Hepatic stellate cell (primary cell): ENCODE measurements at places on chromosomes 6 and 20.

- DNase-seq: no peak
Measured at GRCh38 chr20:771741-772464, 3.6 kb upstream of the SLC52A3 start.

DNA sequence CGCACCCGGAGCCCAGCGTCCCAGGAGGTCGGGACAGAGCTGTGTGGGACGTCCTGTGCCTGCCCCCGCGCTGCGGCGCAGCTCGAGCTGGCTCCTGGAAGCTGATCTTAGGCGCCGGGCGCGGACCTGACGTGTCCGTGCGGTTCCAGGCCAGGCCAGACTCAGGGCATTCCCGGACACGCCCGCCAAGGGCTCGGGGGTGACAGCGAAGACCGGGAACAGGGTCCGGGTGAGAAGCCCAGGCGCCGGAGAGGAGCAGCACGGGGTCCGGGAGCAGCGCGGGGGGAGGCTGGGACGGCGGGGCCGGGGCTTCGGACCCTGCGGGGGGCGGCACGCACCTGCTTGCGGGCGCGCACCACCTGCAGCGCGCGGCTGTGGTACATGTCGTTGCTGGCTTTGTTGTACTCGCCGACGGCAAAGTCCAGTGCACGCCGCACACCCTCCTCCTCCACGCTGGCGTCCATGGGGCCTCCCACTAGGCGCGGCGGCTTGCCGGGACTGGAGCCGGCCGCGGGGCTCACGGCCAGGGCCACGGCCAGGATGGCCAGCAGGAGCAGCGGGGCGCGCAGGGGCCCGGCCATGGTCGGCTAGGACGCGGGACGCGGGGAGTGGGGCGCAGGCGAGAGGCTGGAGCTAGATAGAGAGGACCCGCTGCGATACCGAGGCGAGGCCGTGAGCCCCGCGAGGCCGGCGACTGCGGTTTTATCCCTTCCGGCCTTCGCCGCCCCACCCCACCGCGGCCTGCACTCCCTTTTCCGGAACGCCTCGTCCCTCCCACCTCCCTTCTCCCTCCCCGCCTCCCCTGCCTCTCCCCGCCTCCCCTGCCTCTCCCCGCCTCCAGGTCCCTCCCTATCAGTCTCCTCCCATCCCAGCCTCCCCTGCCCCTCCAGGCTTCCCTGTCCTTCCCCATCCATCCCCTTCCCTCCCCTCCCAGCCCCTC lies at the start of gene CST3:
CST3 (minus strand) TSS at position 674 of the 940 bp plus-strand sequence; CDS start at position 581, 93 bp downstream.
- peak; percentile 94 for DNase-seq

- DNase-seq: no peak
Measured at GRCh38 chr6:78781001-78781400, 86.3 kb upstream of the IRAK1BP1 start.

DNA sequence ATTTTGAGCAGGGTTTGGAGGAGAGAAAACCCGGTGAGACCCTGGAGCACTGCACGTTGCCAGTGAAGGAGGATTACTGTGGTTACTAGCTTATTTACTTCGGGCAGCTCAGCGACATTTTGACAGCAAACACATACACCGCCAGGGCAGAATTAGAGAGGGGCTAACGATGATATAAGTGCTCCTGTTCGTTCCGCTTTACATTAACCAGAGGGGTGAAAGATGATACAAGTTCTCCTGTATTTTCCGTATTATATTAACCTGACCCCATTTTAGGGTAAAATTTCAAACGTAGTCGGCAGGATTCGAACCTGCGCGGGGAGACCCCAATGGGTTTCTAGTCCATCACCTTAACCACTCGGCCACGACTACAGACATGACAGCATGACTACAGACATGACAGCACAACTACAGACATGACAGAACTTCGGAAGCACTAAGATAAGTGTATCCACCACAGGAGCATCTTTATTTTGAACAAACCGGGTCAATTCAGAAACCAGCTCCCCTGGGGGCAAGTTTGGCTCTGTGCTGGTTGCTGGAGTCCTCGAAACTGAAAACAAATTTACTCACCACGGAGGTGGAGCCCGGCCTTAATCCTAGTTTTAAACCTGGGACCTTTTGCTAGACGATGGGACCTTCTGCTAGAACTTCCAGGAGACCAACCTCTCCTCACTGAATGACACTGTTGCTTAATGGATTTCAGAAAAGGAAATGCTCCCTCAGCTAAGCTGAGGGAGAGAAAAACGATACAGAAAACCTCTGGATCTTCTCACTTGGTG lies 80.4 kb upstream of the ZNF184 start:
- no peak for DNase-seq

DNA sequence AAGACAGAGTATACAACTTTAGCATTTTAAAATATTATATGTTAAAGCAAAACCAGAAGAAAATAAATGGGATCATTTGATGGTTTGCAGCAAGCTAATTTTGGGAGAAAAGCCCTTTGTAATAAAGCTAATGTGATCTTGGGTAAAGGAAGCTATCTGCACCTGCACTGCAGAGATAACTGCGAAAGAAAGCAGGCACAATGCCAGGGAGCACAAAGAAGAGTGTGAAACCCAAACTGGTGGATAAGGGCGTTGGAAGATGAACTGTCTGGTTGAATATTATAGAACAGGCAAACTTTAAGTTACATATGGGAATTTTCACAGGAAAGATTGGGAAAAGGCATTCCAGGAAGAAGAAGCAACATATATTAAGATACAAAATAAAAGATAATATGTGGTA lies 179.2 kb upstream of the KHDRBS2 start:
- no peak for DNase-seq

DNA sequence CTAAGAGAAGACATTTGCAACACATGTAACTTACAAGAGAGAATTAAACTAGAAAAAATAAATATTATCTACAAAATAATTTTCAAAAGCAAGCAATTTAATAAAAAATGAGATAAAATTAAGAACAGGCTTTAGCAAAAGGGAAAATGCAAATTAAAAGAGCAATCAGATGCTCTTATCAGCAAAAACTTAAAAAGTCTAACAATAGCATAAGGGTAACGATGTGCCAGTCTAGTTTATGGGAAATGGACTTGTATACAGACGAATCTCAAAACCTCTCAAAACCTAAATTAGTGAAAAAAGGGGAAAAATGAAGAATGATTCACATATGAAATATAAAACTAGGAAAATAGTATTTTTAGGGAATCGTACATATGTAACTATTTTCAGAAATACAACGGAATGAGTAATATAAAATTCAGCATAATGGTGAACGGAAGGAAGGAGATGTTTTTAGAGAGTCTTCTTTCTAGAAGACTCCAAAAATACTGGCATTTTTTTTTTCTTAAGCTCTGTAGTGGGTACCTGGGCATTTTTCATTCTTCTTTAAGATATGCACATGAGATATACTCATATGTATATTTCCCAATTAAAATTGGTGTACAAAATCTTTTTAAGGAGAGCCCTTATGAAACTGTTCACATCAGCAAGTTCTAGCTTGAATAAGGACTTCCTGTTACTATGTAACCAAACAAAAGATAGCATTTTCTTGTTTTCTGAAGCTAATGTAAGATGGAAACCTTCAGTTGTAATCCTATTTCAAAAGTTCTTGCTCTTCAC lies 927 bp upstream of the MANEA start:
- DNase-seq: no peak

DNA sequence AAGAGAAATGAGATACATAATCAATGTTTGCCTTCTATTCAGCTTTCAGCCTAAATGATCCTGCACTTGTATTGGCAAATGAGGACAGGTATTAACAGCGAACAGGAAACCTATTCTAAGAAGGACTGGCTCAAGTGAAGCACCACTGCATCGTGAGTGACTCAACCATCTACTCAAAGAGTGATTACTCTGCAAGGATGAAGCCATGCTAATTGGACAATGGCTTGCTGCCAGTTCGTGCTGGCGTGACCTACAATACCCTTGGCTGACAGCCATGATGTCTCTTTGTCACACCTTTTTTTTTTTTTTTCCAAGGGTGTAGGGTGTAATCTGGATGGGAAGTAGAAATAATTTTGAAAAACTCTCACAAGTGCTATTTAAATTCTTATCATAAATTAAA lies 104.9 kb downstream of the GJA10 start:
- DNase-seq: no peak

DNA sequence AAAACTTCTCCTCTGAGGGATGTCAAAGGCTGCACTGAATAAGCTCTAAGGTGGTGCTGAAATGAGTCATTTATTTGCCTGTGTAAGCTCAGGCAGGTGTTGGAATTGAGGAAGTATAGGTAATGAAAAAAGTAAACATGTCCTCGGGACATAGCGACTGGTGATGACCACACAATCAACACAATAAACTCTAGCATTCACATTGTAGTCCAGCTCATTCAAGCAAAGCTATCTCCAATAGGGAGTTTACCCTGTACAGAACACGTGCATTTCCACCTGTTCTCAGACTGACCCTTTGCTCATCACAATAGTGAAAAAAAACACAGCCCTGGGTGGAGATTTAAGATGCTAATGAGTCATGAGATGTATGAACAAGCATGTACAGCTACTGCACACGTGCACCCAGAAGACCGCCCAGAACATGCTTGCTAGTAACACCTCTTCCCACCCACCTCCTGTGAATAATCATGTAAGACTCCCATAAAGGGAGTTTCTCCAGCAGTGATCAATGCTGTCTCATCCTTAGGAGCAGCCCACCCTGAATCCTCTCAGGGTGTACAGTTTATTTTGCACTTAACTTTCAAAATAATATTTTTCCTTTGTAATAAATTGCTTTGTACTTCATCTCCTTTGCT lies 33.0 kb upstream of the POU5F1 start:
- no peak for DNase-seq

- peak; percentile 48 for DNase-seq
Measured at GRCh38 chr6:99521633-99522151, 6.5 kb upstream of the USP45 start.

- DNase-seq: no peak
Measured at GRCh38 chr20:47796971-47797370, 11.7 kb upstream of the SULF2 start.

GRCh38 chr20:53895385-53895755 lies 175.0 kb downstream of the BCAS1 start:
- DNase-seq: no peak

DNA sequence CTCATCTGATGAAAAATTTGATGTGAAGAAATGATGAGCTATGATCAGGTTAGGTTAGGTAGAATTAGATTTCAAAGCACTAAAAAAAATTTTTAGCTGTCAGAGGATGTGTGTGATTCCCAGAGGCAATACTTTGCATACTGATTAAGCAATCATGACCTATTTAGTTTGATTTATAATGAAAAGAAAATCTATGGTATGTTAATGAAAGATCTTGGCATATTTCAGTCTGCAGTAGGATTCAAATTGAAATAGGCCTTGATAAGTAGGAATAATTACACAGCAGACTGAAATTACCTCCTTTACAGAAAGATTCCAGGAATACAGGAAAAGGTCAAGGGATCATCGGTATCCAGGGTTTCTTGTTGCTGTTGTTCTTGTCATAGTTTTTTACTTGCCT lies 69.3 kb downstream of the HDDC2 start:
- no peak for DNase-seq

DNA sequence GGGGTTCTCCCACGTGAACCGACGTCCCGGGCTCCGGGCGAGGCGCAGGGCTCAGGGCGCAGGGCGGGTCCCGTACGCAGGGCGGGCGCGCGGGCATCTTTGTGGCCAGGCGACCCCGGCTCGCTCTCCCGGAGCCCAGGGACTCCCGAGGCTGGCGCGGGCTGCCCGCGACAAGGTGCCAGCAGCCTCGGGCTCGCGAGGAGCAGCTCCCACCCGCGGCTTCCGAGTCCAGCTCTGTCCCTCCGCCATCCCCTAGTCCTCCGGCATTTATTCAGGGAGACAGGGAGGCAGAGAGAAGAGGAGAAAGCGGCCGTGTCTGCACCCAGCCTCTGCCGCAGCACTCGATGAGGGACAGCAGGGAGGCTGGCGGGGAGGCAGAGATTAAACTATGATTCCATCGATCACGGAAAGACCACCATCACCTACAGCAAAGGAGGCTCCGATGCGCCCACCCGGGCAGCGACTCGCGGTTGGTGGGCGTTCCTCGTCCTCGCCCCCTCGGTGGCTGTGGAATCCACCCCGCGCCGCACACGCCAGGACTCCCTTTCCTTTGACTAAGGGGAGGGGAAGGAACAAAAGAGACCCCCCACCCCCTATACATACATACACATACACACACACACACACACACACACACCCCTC lies 1.1 kb downstream of the RGS17 start:
- peak; percentile 38 for DNase-seq

- DNase-seq: no peak
Measured at GRCh38 chr6:23181356-23182110, 612.2 kb downstream of the HDGFL1 start.

DNA sequence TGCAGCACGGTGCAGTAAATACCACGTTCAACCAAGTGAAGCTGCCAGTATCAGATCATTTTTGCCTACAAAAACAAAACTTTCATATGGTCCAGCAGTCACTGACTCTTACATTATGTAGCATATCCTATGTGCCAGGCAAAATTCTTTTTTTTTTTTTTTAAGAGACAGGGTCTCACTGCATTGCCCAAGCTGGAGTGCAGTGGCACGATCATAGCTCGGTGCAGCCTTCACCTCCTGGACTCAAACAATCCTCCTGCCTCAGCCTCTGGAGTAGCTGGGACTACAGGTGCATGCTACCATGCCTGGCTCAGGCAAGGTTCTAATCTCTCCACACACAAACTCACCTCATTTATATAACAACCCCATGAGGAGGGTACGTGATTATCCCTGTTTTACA lies 208.6 kb upstream of the JARID2 start:
- no peak for DNase-seq
